ENCODE measurements at places on chromosomes 4 and X.

DNA sequence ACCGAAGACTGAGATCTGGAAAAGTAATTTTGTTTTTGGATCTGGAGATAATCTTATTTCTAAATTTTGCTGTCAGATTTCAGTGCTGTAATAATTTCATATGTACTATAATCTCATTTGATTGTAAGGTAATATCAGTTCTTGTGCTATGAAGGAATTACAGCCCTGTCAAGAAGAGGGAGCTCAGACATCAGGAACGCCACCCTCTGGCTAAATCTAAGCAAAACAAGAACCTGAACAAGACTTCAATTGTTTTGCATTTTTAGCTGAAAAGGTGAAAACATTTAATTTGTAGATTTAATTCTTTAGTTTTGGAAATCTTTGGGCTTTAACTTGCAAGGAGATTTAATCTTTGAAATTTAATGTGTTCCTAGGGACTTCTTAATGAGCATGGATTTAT lies 525.4 kb upstream of the HS3ST1 start:
- no peak for DNase-seq

- no peak for DNase-seq
Measured at GRCh38 chr4:43348591-43348990, 456.1 kb downstream of the GRXCR1 start.

DNA sequence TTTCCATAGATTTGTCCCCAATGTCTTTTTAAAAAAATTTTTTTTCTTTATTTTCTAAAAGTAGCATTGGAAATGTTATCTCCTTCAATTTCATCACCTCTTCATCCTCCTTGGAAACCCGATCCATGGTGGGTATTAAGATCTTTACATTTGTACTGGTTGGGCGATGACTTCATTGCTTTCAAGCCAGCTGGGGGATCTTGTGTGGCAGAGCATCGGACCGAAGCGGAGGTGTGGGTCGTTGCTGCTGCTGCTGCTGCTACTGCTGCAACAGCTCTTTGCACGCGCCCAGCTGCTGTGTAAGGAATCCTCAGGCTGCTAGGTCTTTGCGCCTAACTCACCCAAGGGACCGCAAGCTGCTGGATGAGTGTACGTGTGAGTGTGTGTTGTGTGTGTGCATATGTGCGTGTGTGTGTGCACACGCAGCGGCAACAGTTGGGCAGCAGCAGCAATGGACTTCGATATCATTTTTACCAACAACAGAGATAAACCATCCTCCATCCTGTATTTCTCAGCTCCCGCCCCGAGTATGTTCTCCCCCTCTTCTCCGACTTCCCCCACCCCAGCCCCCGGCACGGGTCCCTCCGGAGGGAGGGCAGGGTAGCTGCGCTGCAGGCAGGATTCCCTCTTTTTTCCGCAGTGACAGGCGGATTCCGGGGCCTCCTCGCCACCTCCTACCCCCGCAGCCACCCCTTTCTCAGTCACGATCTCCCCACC lies 768 bp upstream of the CDKL5 start:
- no peak for DNase-seq

DNA sequence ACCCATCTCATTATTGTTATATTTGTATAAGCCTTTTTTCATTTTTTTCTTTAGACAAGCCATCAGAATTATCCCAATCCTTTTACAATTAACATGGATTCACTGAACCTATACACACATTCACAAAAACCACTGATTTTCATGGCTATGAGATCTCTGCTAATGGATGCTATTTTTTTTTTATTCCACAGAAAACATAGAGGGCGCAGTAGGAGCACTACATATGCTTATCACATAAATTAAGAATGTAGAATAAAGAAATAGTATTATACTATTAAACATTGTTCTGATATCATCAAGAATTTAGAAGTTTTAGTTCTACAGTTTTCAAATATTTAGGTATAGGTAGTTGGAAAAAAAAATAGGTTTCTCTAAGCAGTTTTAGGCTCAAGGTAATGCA lies 1477.4 kb downstream of the ARAP2 start:
- DNase-seq = no peak

GRCh38 chr4:161762796-161763195 lies 401.0 kb downstream of the FSTL5 start:
- no peak for DNase-seq

DNA sequence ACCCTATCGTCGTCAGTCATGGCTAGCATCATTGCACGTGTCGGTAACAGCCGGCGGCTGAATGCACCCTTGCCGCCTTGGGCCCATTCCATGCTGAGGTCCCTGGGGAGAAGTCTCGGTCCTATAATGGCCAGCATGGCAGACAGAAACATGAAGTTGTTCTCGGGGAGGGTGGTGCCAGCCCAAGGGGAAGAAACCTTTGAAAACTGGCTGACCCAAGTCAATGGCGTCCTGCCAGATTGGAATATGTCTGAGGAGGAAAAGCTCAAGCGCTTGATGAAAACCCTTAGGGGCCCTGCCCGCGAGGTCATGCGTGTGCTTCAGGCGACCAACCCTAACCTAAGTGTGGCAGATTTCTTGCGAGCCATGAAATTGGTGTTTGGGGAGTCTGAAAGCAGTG lies 1.6 kb downstream of the ZCCHC12 start:
- DNase-seq = no peak

GRCh38 chr4:39685990-39686389 lies 11.9 kb upstream of the UBE2K start:
- DNase-seq = no peak

DNA sequence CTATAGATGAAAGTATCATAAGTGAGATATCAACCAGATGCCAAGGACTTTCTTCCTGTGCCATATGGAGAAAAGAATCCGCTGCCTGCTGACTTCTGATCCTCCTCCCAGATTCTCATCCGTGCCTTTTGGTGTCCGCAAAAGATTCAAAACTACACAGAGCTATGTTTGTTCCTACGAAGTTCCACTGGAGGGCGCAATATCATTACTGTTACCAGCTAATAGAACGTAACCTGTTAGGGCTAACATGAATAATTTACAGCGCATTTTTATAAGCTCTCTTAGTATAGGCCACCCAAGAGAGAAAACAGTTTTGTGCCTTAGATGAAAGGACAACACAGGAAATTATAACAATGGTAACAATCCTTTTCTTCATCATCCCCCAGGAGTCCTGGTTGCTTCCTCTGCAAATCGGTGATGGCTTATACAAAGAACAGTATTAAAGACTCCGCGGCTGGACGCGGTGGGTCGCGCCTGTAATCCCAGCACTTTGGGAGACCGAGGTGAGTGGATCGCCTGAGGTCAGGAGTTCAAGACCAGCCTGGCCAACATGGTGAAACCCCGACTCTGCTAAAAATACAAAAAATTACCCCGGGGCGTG lies 22.8 kb upstream of the CENPVL3 start:
- DNase-seq = no peak

DNA sequence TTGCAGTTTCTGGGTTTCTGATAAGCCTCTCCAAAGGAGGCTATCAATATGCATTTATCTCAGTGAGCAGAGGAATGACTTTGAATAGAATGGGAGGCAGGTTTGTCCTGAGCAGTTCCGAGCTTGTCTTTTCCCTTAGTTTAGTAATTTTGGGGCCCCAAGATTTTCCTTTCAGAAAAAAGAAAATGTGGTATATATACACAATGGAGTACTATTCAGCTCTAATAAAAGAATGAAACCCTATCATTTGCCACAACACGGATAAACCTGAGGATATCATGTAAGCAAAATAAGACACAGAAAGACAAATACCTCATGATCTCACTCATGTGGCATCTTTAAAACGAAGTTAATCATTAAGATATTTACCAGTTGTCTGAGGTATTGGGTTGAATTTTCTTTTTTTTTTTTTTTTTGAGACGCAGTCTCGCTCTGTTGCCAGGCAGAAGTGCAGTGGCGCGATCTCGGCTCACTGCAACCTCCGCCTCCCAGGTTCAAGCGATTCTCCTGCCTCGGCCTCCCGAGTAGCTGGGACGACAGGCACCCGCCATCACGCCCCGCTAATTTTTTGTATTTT lies 540 bp downstream of the ZNF721 start:
- no peak for DNase-seq

- DNase-seq = no peak
Measured at GRCh38 chrX:107669261-107669660, 41.0 kb downstream of the PRPS1 start.

GRCh38 chr4:14877246-14878225 lies 124.7 kb upstream of the CPEB2 start:
- DNase-seq = no peak

DNA sequence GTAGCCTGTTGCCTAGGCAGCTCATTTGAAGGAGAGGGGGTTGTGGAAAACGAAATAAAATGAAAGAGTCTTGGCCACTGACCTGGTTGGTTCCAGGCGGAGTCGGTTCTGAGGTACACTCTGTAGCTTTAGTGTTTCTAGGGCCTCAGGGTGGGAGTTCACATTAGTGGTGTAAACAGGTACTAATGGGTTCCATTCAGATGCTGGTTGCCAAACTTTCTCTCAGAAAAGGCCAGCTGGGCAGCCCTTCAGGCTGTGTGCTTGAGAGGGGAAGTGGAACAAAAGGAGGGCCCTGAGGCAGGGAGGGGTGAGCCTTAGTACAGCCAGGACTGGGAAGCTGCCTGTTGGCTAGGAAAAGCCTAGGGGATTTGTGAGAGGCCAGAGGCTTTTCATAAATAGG lies 24.8 kb downstream of the NHSL2 start:
- DNase-seq = no peak

GRCh38 chrX:70338290-70338689 lies 48.4 kb downstream of the KIF4A start:
- DNase-seq = no peak

GRCh38 chr4:4200624-4201023 lies 26.1 kb downstream of the OTOP1 start:
- no peak for DNase-seq
